ENCODE measurements at places on chromosomes 7 and 10.

DNA sequence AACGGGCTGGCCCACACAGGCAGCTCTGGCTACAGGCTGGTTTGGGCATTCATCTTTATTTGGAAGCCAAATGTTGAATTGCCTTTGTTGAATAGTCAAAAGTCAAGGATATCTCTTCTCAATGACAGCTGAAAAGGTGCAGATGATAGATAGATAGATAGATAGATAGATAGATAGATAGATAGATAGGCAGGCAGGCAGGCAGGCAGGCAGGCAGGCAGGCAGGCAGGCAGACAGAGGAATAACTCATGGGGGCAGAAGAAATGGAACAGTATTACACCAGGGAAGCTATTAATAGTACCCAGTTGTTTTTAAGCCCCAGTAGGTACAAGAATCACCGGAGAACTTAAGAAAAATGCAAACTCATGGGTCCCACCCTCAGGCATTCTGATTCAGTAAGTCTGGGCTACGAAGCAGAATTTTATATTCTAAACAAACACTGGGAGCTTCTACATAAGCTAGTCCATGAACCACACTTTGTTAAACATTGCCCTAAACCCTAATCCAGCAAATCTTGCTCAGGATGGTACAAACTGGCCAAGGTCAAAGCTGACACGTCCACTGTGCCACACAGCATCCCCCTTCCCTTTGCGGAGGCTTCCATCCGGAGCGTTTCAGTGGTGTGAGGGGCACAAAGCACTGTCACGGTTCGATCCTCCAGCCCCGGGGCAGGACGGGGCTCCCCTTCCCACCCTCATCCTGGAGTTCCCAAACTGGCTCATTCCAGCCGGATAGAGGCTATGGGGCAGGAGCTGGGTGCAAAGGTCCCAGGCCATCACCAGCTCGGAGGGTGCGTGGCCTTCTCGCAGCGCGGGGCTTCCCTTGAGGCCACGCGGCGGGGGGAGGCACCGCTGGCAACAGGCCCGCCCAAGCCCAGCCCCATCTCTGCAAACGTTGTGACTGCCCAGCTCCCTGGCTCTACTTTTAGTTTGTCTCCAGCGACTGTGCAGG is 6.7 kb downstream of the PRKAG2 start:
- no peak for DNase-seq

DNA sequence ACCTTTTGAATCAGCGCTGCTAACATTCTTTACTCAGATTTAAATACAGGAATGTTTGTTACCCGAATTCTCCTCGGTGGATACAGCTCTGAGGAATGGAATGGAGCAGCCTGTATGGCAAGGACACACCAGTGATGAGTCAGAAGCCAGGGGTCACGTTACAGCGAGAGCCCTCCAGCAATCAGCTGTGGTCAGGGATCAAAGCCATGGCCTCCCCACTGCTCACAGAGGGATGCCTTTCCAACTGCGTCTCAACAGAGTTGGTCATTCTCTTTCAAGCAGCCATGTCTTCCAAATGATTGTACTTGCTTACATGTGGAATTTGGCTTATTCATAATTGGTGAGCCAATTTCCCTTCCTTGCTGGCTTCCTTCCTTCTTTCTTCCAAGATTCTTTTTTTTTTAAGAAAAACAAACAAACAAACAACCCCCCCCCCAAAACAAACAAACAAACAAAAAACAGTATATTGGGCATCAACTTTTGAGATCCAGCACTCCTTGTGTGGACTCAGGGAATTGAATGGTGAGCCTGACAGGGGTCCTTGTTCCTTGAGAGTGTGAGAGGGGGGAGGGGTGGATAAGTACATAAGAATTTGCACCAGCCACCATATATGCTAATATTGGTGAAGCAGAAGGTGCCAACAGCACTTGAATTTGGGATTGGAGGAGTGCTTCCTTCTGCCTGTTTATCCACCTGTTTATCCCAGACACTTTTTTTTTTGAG is 100.2 kb downstream of the ATXN7L1 start:
- DNase-seq: no peak

- no peak for DNase-seq
Measured at GRCh38 chr10:71241114-71241829, 28.9 kb downstream of the UNC5B start.

DNA sequence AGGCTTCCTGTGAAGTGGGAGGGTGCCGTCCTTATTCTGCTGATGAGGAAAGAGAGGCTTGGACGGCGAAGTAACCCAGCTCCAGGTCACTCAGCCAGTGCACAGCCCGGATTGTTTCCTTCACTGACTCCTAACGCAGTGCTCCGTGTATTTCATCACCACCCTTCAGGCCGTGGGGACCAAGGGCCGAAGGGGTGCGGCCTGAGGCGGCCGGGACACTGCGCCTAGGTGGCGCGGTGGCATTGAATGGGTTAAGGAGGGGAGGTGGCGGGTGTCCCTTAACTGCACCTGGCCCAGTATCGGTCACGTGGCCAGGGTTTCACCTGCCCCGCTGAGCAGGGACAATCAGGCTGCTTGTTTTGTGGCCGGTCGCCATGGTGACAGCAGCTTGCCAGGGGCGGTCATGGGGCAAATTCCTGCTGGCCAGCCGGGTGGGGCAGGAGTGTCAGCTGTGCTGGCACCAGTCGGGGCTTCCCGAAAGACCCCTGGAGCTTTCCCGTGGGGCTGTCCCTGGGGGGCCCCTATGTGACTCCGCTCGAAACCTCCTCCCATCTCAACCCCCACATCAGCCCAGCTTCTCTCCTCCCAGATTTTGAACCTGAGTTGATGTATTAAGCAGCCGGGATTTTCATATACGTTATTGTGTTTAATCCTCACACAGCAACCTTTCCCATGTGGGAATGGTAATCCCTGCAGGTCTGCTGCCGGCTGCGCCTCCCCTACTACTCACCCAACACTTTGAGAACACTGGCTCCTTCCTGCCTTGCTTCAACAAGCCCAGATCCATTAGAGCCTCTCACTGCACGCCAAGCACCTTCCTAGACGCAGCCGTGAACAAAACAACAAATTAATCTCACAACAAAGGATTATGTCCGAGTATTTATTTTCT is 4.4 kb upstream of the ABHD11 start:
- no peak for DNase-seq

DNA sequence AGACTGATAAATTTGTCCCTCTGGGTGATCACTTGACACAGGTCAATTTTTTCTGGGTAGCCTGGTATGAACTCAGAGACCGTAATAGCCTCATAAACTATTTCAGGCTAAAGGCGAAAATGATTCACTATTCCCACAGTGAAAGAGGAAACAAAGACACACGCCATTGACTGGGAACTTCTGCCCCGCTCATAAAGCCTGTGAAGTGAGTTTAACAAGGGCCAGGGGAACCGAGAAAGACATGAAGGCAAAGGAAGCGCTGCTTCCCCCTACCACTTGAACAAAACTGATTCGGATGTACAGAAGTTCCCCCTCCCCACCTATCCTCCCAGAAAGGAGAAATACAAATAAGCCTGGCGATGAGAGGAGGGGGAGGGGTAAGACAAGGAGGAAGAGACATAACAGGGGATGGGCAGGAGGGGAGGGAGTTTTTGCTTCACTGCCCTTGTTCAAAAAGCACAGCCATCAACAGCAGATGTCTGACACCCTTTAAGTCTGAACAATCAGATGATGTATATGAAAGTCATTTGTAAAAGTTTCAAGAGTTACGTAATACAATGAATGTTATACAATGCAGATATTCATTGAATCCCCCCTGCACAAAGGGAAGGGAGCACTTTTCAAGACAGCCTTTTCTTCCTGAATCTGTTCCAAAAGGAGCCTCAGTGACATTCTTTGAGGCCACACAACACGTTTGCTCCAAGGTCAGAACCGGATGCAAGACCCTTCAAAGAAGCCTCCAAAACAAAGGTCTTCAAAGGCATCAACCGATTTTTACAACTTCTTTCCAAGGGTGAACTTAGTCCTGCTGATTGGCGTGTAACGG is 734 bp downstream of the ABCB4 start:
- DNase-seq: no peak

- DNase-seq: no peak
Measured at GRCh38 chr10:86449926-86450558, 71.5 kb downstream of the WAPL start.

DNA sequence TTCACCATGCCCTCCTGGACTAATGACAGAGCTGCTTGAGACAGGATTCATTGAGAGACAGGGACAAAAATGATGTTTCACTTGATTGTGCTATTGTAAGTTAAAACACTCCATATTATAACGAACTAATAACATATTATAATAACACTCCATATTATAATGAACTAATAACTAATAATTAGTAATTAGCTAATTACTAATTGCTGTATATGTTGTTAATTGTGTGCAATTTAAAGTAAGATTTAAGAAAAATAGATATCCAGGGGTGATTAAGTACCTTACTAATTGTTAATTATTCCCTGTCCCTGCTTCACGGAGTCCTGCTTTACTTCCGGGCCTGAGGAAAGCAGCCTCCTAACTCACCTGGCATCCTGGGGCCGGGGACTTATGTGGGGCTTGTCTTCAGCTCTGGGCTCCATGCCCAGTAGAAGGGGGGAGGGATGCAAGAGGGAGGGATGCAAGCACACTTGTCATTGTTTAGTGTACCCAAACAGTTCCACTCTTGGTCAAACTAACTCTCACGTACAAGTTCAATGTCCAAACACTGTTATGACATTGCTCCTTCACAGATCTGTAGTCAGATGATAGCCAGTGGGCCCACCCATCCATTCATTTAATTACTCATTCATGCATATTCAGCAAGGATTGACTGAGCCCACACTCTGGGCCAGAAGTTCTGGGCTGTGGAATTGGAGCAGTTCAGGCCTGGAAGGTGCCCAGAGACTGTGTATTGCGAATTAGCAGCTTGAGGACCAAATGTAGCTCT is 53.8 kb downstream of the COL13A1 start:
- no peak for DNase-seq

- DNase-seq: no peak
Measured at GRCh38 chr10:78740976-78741915, 327.5 kb upstream of the ZMIZ1 start.

DNA sequence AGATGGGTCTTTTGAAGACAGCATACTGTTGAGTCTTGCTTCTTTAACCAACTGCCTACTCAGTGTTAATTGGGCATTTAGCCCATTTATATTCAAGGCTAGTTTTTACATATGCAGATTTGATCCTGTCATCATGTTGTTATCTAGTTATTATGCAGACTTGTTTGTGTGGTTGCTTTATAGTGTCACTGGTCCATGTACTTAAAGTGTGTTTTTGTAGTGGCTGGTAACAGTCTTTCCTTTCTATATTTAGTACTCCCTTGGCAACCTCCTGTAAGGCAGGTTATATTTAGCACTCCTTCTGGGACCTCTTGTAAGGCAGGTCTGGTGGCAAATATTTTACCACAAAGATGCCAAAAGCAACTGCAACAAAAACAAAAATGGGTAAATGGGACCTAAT is 66.7 kb downstream of the TES start:
- no peak for DNase-seq

- DNase-seq: no peak
Measured at GRCh38 chr7:39510864-39511354, 55.3 kb upstream of the YAE1 start.

GRCh38 chr10:1187151-1187854 is 131.1 kb downstream of the WDR37 start:
- no peak for DNase-seq

GRCh38 chr7:147569116-147569913 is 1021.3 kb upstream of the C7orf33 start:
- DNase-seq: no peak

GRCh38 chr10:34628174-34628796 is 186.8 kb downstream of the PARD3 start:
- no peak for DNase-seq

GRCh38 chr10:16968416-16969041 is 151.3 kb upstream of the RSU1 start:
- DNase-seq: no peak

- no peak for DNase-seq
Measured at GRCh38 chr7:115491744-115492380, 538.7 kb downstream of the TFEC start.

DNA sequence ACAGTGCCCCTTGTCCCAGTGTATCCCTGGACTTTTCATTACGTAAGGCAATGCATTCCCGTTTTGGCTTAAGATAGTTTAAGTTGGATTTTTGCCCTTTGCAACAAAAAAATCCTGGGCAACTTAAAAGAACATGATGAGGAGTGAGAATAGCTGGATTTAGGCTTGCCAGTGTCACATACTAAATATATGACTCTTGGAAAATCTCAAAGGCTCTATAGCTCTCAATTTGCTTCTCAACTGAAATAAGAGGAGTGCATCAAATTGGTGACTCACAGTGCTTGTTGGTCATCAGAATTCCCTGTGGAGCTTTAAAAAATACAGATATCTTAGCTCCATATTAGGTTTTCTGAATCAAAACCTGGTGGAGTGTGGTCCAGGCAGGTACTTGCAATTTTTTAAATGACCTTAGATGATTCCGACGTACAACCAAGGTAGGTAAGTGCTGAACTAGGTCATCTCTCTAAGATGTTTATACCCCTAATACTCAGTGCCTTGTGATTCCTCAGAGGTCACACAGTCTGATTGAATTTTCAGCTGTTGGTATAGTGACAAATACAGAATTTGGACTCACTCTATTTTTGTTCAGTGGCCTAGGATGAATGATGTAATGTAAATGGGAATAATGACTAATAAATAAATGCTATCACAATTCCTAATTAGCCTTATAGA is 33.9 kb upstream of the ORC5 start:
- DNase-seq: no peak

- DNase-seq: no peak
Measured at GRCh38 chr7:80440883-80441282, 71.0 kb downstream of the GNAT3 start.

- DNase-seq: no peak
Measured at GRCh38 chr7:45055016-45055415, 33.8 kb downstream of the NACAD start.

- DNase-seq: no peak
Measured at GRCh38 chr7:300546-301290, 10.7 kb downstream of the FOXL3 start.

DNA sequence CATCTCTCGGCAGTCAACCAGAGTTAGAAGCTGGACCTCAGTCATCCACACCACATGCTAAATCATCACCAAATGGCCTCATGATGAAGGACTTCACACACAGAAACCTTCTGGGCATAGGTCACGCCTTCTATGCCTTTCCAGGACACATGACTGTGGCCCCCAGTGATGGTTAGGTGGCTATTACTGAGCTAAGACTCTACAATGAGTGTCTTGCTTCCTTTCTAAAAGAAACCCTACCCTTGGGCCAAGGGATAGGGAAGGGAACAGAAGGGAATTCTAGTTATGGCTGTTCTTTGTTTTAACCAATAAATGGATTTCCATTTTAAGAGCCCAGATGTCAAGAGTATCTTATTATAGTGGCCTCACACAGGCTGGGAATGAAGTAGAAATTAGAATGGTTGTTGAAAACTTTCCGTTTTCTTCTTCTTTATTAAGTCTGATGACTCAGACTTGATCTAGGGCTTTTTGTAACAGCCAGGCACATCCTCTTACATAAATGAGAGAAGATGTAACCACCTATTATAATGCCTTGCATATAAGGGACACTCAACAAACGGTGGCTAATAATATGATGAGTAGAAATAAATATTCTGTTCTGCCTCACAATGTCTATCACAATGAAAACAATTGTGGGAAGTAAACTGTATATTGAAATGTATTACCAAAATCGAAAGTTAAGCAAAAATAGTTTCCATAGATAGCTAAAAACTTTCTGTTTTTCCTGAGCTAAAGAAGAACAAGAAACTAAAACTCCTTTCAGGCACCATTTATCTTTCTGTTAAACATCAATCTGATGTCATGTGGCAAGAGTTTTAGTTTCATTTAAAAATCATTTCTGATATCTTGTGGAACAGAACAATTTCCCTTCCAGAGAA is 62.5 kb upstream of the TOMM7 start:
- DNase-seq: no peak

All from stimulated activated CD4-positive, alpha-beta T cell treated with anti-CD3 and anti-CD28 coated beads, Interleukin-12 subunit alpha, Interleukin-12 subunit beta, amount 100 ng/mL, for 24 hours (primary cell).